GM23248 (cell line): ENCODE measurements at places on chromosomes 2 and 18.

- DNase-seq = no peak
Measured at GRCh38 chr2:37300146-37300545, 24.5 kb downstream of the PRKD3 start.

DNA sequence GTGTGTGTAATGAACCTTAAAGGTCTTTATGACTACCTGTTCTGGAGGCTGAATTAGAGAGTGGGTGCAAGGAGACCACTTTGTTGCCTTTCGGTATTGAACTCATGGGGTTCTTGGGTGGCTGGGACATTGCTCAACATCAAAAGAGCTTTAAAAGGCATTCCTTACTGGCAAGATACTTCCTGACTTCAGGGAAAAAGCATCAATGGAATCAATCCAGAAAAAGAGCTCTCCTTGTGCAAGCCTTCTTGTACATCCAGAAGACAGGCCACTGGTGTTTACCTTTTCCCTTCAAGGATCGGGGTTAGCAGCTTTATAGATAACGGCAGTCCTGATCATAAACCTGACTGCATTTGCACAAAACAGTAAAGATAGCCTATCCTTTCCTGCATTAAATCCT is 9.5 kb downstream of the PNO1 start:
- peak; percentile 18 for DNase-seq

DNA sequence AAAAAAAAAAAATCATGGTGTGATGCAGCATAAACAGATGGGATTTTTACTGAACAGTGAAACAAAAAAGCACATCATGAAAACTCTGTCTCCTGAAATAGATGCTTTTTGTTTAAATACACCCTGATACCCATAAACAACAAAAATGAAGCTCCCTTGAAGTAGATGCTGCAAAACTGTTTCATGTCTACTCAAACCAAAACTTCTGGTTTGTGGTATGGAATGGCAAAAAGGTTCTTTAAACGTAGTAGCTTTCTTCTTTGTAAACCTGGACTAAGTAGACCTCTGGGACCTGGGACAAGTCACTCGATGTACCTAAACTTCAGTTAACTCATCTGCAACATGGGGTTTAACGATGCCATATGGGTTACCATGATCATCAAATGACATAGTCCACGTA is 64.4 kb upstream of the RAPH1 start:
- no peak for DNase-seq

- no peak for DNase-seq
Measured at GRCh38 chr18:57466745-57467409, 31.7 kb downstream of the ONECUT2 start.

GRCh38 chr2:8725838-8726237 is 44.0 kb downstream of the ID2 start:
- no peak for DNase-seq

- DNase-seq = no peak
Measured at GRCh38 chr2:202071107-202071506, 1.9 kb upstream of the KIAA2012 start.

GRCh38 chr2:65300134-65300760 is 72.6 kb downstream of the ACTR2 start:
- peak; percentile 92 for DNase-seq

DNA sequence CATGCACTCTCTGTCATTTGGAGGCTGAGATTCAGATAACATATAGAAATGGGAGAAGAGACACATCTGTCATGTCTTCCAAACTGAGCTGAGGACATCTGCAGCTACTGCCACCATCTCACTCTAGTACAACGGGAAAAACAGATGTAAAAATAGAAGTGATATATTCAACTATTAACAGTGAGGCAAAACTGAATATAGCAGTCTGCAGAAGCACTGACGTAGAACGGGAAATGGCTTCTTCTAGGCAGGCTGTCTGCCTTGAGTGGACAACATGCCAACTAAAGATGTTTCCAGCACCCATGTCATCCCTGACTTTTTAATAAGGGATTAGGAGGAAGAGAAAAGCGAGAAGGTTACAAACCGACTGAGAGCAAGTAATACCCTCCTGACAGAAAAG is 51.6 kb downstream of the MRPL33 start:
- DNase-seq = no peak

DNA sequence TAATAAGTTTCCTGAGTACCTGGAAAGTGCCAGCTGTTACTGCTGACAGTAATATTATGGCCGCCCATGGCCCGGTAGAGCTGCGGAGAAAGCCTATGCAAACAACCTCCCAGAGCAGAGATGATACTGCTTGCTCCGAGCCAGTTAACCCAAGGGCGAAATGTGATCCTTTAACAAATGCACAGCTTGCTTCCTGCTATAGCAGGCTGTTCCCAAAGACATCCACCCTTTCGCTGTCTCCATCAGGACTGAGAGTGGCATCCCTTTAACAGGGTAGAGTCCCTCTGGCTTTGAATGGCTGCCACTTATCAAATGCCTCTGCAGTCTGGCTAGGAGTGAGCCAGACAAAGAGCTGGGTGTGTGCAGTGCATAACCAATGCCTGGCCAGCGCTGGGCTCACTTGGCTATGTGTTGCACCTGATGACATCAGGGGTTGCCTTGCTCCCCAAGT is 69.7 kb upstream of the DAPL1 start:
- DNase-seq = no peak
